Stimulated activated CD4-positive, alpha-beta T cell treated with anti-CD3 and anti-CD28 coated beads, Interleukin-15, amount 100 ng/mL, for 1 hour (primary cell): ENCODE measurements at places on chromosomes 2 and 18.

- DNase-seq: no peak
Measured at GRCh38 chr2:55776479-55776878, 82.8 kb upstream of the PNPT1 start.

- DNase-seq: no peak
Measured at GRCh38 chr2:46134531-46135227, 162.5 kb upstream of the EPAS1 start.

DNA sequence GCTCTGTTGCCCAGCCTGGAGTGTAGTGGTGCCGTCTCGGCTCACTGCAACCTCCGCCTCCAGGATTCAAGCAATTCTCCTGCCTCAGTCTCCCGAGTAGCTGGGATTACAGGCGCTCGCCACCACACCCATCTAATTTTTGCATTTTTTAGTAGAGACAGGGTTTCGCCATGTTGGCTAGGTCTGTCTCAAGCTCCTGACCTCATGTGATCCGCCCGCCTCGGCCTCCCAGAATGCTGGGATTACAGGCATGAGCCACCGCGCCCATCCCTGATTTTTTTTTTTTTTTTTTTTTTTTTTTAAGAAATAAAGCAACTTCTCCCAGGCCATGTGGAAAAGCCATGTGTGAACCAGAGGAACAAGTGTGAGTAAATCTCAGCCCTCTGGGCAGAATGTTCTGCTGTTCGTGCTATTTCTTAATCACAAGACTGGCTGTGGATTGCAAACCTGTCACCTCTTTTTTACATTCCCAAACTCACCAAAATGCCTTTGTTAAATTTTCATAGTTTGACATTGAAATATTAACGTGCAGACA, 6.4 kb upstream of the SH3BP4 start:
- DNase-seq: no peak

GRCh38 chr2:143279672-143280071, 150.5 kb downstream of the ARHGAP15 start:
- DNase-seq: no peak
